Fibroblast of skin of back (primary cell): ENCODE measurements at places on chromosomes 5 and 9.

- no peak for DNase-seq
Measured at GRCh38 chr5:155807884-155808576, 518.9 kb upstream of the SGCD start.

GRCh38 chr5:127425868-127426267 is 91.6 kb upstream of the PRRC1 start:
- DNase-seq: no peak

DNA sequence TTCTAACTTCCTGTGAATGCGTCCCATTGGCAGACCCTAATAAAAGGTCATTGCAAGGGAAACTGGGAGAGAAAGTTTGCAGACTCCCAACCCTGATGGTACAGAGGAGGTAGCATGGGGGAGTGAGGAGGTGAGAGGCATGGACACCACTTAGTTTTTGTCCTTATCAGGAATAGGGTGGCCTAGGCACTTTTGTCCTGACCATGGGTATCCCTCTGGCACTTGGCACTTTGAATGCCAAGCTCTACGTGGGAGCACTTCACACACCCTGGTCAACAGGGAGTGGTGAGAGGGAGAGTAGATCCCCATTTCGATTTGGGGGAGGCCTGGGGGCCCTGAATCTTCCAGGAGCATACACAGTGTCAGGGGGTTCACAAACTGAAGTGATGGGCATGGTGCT is 75.6 kb upstream of the SH3PXD2B start:
- DNase-seq: no peak

DNA sequence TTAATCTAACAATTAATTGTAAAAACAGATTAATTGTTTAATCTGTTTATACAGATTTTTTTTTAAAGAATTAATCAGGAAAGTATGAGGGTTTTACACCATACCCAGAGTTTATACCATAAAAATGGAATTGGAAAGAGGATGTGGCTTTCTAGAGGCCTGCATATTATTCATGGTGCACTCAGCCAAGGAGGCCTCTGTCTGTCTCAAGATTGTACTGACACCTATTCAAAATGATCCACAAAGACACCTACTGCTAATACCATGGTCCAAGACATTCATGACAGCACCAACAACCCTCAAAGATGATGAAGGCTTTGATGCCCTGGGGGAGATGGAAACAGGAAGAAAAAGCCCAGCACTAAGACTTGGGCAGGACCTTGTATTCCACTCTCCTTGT is 58.1 kb upstream of the MAST4 start:
- no peak for DNase-seq

DNA sequence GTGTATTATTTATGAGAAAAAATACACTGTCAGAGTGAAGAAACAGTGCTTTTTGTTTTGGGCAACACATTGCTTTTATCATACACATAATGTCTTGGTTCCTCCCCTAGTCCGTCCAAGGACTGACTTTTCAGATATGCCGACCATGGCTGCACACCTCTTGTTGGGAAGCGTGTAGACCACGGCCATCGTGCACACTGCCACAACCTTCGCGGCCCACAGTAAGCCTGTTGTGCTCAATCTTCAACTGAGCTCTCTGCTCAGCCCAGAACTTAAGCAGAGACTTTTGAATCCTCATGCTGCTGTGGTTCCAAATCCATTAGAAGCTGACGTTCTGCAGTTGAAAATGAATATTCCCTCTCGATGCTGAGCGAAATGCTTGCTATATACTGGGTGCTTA is 157.6 kb upstream of the IRX2 start:
- DNase-seq: no peak

DNA sequence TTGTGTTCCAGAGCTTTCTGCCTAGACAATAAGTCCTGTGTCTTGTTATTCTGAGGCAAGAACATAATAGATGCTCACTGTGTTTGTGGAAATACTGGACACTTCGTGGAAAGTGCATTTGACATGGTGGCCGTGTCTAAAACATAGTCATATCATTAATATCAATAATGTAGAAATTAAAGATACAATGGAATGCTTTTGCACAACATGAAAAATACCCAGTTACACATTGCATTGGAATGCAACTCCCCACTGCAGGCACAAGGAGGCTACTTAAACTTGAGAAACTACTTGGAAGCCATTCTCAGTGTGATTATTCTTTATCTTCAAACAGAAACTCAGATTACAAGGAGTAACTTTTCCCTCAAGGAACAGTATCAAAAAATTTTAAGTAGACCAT is 145.3 kb upstream of the ZNF462 start:
- DNase-seq: peak; percentile 88

GRCh38 chr5:33223563-33224284 is 217.0 kb upstream of the TARS1 start:
- no peak for DNase-seq

DNA sequence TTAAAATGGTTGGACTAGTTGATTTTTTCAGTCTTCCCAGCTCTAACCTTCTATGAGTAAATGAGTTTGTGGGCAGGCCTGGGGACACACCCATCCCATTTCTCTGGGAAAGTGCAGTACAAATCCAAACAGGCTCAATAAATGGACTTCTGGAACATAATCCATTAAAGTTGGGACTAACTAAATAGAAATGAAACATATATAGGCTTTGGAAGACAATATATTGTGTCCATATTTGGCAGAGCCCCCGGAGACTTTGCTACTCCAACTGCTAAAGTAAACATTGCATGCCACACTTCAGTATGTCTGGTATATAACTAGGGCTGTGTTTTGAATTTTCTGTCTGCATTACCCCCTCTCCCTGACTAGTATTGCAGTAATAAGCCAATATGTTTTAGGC is 191.4 kb upstream of the DAB2 start:
- DNase-seq: peak; percentile 81

DNA sequence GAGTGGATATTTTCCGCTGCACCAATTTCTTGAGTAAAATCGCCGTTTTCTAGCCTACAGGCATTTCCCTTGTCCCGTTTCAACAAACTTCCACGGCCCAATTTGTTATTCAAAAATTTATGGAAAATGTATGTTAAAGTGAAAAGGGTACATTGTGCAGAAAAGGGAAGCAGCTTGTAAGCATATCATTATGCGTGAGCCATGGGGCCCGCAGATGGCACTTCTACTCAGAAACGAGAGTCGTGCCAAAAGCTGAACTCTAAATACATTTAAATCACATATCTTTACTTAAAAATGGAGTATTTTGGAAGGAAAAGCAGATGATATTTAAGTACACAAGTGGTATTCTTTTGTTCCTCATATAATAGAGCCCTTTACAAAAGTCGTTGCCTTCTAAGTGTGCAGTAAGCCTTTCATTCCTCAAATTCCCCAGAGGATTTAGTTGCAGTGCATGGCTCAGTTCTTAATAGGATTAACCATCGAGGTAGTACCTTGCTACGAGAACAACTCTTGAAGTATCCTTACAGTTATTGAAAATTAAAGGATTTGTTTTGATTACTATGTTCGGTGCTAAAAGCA is 1227.2 kb upstream of the WWC1 start:
- no peak for DNase-seq
